ENCODE measurements at places on chromosomes 2 and 18.

- no peak for DNase-seq
Measured at GRCh38 chr2:227848586-227848985, 22.8 kb upstream of the DAW1 start.

- DNase-seq, result no peak
Measured at GRCh38 chr2:42127425-42128424, 41.4 kb upstream of the EML4 start.

- DNase-seq, result no peak
Measured at GRCh38 chr2:187575751-187576067, 21.5 kb upstream of the TFPI start.

DNA sequence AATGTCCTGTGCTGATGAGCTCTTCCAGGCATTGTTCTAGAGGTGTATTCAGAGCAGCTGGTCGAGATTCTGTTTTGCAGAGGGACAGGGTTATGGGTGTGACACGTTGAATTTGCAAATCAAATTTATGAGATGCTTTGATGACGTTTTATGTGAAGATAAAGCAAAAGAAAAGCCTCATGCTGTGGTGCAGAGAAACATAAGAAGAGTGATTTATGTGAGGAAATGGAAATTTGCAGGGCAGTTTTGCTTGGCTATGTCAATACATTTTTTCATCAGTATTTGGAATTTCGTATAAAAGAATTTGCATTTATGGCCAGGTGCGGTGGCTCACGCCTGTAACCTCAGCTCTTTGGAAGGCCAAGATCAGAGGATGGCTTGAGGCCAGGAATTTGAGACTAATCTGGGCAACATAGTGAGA, 36.4 kb downstream of the TSN start:
- DNase-seq, result peak; percentile 78

- DNase-seq, result no peak
Measured at GRCh38 chr18:48766026-48766425, 184.7 kb downstream of the SMAD7 start.

DNA sequence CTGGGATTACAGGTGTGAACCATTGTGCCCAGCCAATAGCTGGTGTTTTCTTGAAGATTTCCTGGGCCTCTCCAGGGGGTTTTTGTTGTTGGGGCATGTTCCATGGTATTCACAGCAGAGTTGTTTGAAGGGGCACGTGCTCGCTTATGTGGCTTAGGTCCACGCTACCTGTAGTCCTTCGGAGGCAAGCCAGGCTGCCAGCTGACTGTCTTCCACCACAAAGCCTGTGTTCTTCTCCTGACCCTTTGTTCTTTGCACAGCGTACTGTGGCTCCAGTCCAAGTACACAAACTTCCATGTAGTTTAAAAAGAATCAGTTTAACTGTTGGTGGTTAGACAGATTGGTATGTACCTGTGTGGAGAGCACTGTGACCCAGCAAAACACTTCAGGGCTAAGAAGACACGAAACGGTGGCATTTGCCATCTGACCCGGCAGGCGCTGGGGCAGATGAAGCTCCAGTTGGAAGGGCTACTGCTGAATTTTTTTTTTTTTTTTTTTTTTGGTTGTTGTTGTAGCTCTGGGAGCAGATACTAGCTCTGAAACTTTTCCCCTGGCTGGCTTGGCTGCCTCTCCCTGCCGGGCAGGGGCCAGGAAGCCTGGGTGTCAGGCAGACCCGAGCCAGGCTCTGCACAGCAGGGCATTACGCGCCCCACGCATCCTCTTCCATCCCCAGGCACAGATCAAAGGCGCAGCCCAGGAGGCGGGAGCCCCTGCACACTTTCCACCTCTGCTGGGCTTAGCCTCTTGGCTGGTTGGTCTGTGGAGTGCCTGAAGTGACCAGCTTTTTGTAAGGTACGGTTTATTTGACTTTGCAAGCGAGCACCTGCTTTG, 5.7 kb downstream of the GREB1 start:
- DNase-seq, result peak; percentile 85

GRCh38 chr2:85371045-85371444, 16.5 kb downstream of the ELMOD3 start:
- DNase-seq, result no peak

- no peak for DNase-seq
Measured at GRCh38 chr2:232321156-232321816, 57.3 kb upstream of the ALPP start.

DNA sequence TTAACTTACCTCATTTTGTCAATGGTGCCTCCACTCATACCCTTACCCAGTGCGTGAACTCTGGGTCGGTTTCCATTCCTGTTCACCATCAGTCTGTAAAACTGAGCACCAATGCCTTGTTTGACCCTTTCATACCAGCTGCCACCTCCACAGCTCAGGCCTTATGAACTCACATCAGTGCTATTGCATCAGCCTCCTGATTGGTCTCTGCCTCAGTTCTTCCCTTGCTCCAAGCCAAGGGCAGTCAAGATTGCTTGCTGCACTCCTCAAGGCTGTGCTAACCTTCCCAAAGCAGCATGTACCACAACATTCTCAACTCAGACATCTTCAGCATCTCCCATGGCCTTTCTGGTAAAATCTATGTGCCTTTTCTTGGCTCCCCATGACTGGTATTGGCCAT, 9.3 kb downstream of the CD28 start:
- DNase-seq, result no peak

Measured in kidney (tissue), 22 donors.